Glutamatergic neuron (in vitro differentiated cells): ENCODE measurements at places on chromosomes 2 and 18. TPM values are rescaled to one million over a fixed set of nuclear protein-coding genes. Genes with fewer than 3 reads are reported as not detected.

DNA sequence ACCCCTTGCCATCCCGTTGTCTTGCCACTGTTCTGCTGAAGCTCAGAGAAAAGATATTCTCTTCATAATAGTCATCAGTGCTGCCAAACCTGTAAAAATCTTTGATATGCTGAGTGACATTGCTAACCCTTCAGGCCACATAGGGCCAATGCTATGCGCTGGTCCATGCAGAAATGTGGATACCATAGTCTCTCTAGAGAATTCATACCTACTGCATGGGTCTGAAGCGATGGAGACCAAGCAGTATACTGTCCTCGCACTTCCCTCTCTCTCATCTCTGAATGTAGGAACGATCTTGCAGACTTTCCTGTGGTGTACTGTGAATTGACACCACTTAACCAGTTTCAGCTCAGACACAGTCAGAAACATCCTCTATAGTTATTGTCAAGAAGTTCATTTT lies 17.9 kb upstream of the ANKRD44 start:
- no peaks in the 10 kb centered on the region for H3K4me1 ChIP-seq
- no peak overlapping the region for H3K27ac ChIP-seq
- H3K4me3 ChIP-seq: no peak overlapping the region

GRCh38 chr2:120262150-120262549 lies 9.5 kb downstream of the RALB start:
- peaks cover 2% of the 10 kb centered on the region for H3K27me3 ChIP-seq
- peaks cover 5% of the 10 kb centered on the region for H3K36me3 ChIP-seq
- no peak for DNase-seq
- no peaks in the 10 kb centered on the region for H3K4me1 ChIP-seq
- no peak overlapping the region for H3K4me3 ChIP-seq
- no peak overlapping the region for H3K27ac ChIP-seq

DNA sequence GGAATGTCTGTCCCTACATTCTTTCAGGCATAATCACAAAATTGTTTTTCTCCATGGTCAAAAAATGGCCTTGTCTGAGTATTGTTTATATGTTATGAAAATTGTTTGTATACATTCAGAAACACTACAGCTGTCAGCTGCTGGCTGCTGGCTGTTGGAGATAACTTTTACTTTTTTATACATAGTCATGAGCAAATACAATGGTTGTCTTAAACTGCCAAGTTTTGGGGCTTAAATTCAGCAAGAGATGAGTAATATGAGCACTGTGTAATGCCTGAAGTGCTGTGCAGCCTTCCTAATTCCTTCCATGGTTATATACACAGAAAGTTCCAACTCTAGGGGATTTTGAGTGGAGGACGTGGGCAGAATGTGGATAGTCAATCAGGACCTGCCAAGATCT lies 168.9 kb upstream of the RMP24 start:
- H3K36me3 ChIP-seq: no peaks in the 10 kb centered on the region
- no peak overlapping the region for H3K27ac ChIP-seq
- H3K27me3 ChIP-seq: peaks cover 6% of the 10 kb centered on the region
- no peak for DNase-seq
- no peak overlapping the region for H3K4me3 ChIP-seq

DNA sequence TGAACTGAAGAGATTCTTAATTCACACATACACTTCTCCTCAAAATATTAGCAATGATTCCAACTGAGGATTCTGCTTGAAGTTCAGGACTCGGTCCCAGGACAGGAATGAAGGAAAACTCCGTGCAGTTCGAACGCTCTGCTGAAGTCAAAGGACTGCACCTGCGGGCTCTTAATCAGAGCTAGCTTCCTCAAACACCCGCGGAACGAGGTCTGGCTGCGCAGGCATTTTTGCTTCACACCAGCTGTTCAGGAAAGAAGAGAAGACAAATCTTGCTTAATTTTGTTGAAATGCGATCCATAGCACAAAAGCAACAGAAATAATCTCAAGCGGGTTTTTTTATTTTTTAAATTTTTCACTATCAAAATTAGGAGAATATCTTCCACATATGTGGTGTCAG lies 175.6 kb downstream of the LAMA1 start:
- no peaks in the 10 kb centered on the region for H3K36me3 ChIP-seq
- no peak overlapping the region for H3K27ac ChIP-seq
- H3K27me3 ChIP-seq: no peaks in the 10 kb centered on the region
- DNase-seq: no peak
- no peaks in the 10 kb centered on the region for H3K4me1 ChIP-seq
- no peak overlapping the region for H3K4me3 ChIP-seq

GRCh38 chr18:35267809-35268208 lies 22.2 kb downstream of the ZSCAN30 start:
- DNase-seq: no peak
- H3K27ac ChIP-seq: no peak overlapping the region
- H3K27me3 ChIP-seq: peaks cover 7% of the 10 kb centered on the region

- peaks cover 8% of the 10 kb centered on the region for H3K4me1 ChIP-seq
- H3K27me3 ChIP-seq: peaks cover 4% of the 10 kb centered on the region
- DNase-seq: no peak
- peaks cover 5% of the 10 kb centered on the region for H3K36me3 ChIP-seq
Observed at GRCh38 chr2:241620419-241620769, 16.6 kb downstream of the THAP4 start.

GRCh38 chr2:127216095-127216494 lies 4.0 kb downstream of the CYP27C1 start:
- peaks cover 2% of the 10 kb centered on the region for H3K4me1 ChIP-seq
- H3K27ac ChIP-seq: no peak overlapping the region
- no peak for DNase-seq

GRCh38 chr18:23210526-23210925 lies 75.2 kb downstream of the CABLES1 start:
- H3K4me3 ChIP-seq: no peak overlapping the region
- H3K27me3 ChIP-seq: peaks cover 3% of the 10 kb centered on the region

GRCh38 chr2:201974171-201975100 lies 59.2 kb upstream of the FZD7 start:
- no peaks in the 10 kb centered on the region for H3K36me3 ChIP-seq
- peaks cover 3% of the 10 kb centered on the region for H3K27me3 ChIP-seq
- H3K4me1 ChIP-seq: peaks cover 33% of the 10 kb centered on the region
- no peak for DNase-seq
- H3K4me3 ChIP-seq: peak overlapping the region; percentile 32

GRCh38 chr2:86302320-86302719 lies 35.1 kb downstream of the REEP1 start:
- DNase-seq: no peak
- no peaks in the 10 kb centered on the region for H3K36me3 ChIP-seq
- peak overlapping the region; percentile 72 for H3K4me3 ChIP-seq
- H3K27ac ChIP-seq: peak overlapping the region; percentile 83
- peaks cover 14% of the 10 kb centered on the region for H3K27me3 ChIP-seq

DNA sequence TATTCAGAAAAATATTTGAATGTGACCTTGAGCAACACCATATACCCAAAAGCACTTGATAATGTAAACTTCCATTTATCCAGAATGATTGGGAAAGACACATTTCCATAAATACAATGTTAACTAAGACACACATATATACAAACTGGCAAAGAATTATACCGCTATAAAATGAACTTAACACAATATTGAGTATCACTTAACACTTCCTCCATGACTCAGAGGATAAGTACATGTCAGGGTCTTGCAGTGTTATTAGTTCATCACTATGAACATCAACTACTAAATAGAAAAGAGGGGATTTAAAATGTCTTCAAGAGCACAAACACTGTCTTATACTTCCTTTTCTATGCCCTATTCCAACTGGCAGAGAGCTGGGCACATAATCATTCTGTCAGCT lies 18.6 kb downstream of the WDSUB1 start:
- no peak for DNase-seq
- no peaks in the 10 kb centered on the region for H3K36me3 ChIP-seq
- no peaks in the 10 kb centered on the region for H3K4me1 ChIP-seq
- no peak overlapping the region for H3K27ac ChIP-seq

DNA sequence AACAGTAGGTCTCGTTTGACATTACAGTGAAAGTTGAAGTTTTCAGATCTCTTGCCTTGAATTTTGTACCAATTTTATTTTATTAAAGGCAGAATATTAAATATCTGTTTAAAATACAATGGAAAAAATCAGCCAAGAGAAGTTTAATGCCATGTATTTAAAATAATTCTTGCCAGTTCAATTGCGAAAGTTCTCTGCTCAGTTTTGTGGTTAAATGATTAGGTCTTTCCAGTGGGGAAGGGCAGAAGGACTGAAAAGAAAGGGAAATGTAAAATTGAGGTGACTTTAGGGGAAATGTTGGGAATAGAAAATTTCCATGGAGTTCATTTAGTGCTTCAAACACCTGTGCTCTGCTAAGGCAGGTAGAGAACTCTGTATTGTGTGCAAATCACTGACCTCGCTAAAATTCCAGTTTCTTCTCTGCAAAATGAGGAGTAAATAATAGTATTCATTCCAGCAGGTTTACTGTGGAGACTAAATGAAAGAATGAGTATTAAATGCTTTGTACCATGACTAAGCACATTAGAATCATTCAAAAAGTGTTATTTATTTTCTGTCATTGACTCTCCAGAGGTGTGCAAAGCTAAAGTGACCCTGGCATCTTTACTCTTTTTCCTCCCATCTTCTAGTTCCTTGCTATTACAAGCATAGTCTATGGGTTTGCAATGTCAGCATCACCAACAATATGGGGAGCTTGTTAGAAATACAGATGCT lies 74.4 kb downstream of the KIAA1328 start:
- H3K27me3 ChIP-seq: no peaks in the 10 kb centered on the region
- no peak overlapping the region for H3K4me3 ChIP-seq
- no peaks in the 10 kb centered on the region for H3K36me3 ChIP-seq

Gene RUFY4
- not detected for total RNA-seq

Gene KCNG2
- total RNA-seq: 1.6 TPM
